Karpas-422 (cell line): ENCODE measurements at places on chromosomes 11 and 22.
A peak's percentile ranks its signal among the peaks of the same experiment; 100 is the strongest.

DNA sequence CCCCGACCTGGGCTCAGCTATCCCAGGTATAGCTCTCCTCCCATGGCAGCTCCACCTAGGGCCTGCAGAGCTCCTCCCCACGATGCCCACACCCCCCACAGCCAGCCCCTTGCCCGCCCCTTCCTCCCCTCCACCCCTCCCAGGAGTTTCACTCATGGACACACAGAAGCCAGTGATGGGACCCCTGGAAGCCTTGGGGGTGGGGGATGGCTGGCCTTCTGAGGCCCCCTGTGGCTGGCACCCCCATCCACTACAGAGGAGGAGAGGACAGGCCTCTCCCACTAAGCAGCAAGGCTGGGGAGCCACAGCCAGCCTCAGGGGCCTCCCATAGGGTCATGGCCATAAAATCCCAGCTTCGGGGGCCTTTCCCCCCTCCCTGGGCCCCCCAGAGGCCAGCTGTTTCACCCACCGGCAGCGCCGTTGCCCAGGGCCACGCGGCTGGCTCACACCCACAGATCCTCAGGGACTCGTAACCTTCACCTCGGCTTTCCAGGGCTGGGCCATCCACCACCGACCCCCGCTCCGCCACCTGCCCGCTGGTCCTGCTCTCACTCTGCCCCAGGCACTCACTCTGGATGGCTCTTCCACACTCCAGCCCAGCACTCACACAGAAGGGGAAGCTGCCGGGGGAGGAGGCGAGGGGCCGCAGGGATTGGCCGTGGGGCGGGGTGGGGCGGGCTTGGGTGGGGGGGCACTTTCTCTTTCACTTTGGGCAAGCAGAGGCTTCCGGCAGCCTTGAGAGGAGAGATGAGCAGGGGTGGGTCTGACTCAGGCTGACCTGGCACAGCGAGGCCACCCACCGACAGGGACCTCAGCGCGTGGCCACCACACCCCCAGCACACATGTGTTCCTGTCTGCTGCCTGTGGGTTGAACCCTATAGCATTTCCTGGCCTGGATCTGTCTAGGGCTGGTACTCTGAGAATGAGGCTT, 2.2 kb downstream of the SLC25A22 start:
- peak; percentile 89 for DNase-seq

- peak; percentile 57 for DNase-seq
These were observed 83.9 kb downstream of the ETS1 start for GRCh38 chr11:128503245-128503991.

GRCh38 chr11:125954945-125955640, 9.2 kb downstream of the VSIG10L2 start:
- DNase-seq = no peak

DNA sequence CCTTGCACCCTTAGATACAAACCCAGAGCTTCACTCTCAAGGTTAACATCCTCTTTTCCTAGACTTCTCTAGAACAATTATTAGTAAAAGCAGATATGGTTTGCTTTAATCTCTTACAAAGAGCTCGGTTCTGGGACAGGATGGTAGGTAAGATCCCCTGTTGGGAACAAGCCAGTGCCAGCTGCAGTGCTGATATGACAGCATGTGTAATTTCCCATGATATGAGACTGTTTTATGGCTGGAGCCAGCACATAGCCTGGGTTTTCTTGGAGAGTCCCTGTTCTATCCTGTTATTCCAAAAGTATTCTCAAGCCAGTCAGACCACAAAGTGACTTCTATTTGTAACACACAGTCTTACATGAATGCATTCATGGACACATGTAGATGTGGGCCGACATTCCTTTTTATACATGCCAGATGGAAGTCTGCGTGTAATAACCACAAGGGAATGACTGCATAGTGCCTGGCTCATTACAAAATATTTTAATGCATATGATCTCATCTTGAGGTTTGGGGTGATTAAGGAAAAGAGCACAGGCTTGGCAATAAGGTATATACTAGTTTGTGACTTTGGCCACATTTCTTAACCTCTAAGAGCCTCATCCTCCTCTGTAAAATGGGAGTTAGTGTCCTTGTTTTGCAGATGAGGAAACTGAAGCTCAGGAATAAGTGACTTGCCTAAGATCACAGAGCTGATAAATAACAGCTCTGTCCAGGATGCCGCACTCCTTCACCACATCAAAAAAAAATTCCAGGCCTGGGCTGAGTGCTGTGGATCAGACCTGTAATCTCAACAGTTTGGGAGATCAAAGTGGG, 21.8 kb downstream of the CLMP start:
- DNase-seq = no peak

DNA sequence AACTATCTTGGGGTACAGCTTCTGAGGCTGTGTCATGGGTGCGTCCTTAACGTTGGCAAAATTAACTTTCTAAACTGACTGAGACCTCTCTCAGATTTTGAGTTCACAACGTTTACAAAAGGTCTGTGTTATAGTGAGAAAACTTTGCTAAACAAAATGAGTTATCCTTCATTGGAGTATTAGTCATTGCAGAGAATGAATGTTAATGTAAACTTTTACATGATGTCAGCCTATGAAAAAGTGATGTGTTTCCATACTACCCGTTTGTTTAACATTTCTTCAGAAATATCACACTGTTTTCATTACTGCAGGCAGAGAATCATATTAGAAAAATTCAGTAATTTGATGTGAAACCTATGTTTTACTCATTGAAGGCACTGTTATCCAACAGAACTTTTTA, 32.1 kb downstream of the HSD17B12 start:
- no peak for DNase-seq

DNA sequence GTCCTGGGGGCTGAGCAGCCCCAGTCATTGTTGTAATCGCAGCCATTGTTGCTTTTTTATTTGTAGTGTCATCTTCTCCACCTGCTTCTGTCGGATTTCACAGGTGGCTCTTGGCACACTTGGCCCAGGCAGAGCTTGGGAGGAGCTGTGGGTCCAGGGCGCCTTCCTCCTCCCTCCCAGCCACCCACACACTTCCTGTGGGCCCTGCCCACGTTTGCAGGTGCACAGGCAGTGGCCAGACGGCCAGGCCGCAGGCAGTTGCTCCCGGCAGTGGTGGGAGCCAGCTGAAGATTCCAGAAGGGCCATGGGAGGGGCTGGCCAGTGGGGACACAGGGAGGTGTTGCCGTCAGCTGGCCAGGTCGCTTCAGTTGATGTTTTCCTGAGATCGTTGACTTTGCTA, 1191.9 kb downstream of the BRD1 start:
- DNase-seq = no peak

- DNase-seq = no peak
These were observed 1879.0 kb upstream of the RAG2 start for GRCh38 chr11:38476808-38477575.

GRCh38 chr11:131311776-131312514, 58.5 kb upstream of the NTM start:
- DNase-seq = no peak

- DNase-seq = no peak
These were observed 178.7 kb downstream of the KIRREL3 start for GRCh38 chr11:126821827-126822226.

- no peak for DNase-seq
These were observed 9.1 kb downstream of the LTBP3 start for GRCh38 chr11:65549096-65549495.

GRCh38 chr22:48347311-48347710, 1480.4 kb downstream of the BRD1 start:
- DNase-seq = no peak

DNA sequence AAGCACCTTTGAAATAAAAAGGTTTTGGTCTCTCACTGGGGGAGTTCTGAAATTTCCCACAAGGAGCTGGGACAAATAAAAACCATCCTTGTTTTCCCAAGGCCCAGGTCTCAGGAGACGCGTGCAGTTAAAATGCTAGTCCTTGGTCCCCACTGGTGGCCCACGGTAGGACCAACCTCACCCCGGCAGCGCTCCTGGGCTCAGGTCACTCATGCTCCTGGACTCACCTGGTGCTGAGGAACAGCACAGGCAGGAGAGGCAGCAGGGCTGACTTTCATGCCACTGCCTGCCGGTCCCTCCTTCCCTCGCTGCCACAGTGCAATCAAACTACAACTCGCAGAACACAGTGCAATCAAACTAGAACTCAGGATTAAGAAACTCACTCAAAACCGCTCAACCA, 356.8 kb upstream of the CCDC179 start:
- no peak for DNase-seq

DNA sequence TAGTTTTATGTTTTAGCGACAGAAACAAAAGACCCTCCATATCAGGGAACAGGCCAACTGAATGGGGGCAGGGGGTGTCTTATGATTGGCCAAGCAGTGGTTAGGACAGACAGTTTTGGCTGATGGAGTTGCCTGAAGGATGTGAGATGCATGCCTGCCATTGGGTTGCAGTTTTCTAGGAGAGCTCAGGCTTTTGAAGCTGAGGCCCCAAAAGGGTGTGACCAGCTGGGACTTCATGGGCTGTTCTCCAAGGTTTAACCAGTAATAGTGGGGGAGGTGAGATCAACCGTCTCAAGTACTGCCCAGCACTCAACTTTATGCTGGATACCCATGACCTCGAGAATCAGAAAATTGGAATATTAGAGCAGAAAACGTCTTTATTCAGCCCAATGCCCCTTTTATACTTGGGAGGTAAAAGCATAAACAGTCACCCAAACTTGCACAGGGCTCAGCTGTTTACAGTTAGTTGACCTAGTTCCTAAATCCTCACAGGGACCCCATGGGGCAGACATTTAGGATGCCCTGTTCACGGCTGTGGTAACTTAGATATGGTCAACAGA, 13.5 kb downstream of the DTX4 start:
- DNase-seq = no peak

GRCh38 chr11:62337303-62338181, at the start of gene ASRGL1:
TSS of gene ASRGL1 (plus strand) at chr11:62337448. CDS start at chr11:62337978, 530 bp downstream.
- no peak for DNase-seq

DNA sequence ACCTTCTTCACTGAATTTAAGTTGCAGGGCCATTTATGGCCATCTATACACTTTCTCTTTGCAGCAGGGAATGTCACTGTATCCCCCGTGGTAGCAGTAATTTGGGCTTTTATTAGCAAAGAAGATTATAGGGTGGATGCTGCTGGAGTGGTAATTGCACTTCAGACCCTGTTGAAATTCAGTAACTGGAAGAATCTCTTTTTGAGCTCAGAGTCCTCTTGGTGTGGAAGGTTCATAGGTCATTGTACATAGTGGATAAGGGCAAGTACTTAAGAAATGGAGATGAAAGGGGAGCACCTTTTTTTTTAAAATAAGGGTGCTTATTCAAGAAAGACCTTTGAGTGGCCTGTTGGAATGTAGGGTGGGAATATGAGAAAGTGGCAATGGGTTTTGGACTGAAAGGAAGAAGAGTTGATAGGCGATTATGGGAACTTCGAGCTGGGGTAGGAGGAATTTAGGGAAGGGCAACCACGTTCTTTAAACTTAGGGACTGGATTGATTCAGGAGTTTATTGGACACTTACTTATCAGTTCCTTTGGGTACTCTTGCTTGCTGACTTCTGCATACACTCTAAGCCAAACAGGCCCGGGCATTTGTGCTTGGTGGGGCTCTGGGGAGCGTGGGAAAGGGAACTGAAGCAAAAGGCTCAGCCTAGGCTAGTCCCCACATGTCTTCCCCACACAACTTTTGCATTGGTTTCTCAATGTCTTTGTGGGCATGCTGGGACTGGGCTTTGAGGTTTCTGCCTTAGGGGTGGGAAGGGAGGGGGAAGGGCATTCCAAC, 26.5 kb downstream of the CTNND1 start:
- no peak for DNase-seq

DNA sequence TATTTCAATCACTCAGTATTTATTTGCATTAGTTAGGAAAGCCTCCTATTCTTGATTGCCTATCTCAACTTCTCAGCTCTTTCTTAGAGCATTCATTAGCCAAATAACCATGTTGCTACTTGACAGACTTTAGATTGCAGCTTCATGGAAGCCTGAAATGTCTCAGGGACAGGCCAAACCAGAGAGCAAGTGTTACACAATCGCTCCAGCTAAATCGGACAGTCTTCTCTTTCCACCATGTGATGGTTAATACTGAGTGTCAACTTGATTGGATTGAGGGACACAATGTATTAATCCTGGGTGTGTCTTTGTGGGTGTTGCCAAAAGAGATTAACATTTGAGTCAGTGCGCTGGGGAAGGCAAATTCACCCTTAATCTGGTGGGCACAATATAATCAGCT, 106.5 kb upstream of the DRD2 start:
- DNase-seq = no peak

DNA sequence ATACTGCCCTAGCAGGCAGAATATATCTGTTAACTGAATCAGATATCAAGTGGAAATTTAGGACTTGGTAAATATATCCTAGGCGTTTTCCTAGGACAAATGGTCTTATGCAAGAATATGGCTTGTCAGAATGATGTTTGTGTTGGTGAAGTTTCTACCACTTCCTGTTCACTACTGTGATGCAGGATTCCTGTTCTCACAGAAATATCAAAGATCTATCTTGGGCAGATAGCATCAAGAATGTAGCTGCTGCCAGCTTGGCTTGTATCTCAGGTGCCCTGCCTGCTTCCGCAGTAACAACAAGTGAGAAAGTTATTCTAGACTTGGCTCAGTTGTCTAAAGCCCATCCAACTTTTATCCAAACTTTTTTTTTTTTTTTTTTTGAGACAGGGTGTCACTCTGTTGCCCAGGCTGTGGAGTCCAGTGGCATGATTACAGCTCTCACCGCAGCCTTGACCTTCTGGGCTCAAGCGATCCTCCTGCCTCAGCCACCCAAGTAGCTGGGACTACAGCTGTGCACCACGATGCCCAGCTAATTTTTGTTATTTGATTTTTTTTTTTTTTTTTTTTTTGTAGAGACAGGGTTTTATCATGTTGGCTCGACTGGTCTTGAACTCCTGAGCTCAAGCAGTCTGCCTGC, 61.3 kb downstream of the PPME1 start:
- no peak for DNase-seq

DNA sequence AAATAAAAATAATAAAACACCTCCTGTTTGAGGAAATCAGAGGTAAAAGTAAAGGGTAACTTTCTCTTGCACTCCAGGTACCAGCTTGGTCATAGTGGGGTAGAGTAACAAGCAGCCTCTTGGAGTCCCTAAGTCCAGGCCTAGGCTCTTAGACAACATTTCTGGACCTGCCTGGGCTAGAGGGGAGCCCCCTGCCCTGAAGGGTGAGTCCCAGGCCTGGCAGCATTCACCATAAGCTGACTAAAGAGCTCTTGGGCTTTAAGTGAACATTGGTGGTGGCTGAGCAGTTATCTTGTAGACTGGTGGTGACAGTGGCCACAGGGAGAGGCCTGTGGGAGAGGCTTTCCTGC, 18.6 kb upstream of the OR56A3 start:
- no peak for DNase-seq
